ENCODE measurements at places on chromosomes 6 and 20.
A peak's percentile ranks its signal among the peaks of the same experiment; 100 is the strongest.

DNA sequence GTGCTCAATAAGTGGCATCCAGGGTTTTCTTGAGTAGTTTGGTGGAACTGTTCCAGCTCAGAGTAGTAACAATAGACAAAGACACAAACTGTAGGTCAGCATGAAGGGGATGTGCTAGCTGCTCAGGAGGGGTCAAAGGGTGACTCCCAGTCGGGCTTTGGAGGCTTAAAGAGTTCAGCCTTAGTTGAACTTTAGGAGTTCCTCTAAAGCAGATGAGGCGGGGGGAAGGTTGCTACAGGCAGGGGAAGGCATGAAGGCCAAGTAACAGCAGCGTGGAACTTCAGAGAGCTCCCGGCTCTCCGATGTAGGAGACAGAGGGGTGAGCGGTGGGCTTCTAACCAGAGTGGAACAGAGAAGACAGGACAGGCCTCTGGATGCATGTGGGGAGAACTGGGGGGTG, 115.5 kb upstream of the CD93 start:
- DNase-seq: no peak

- DNase-seq: no peak
These were observed 9.5 kb downstream of the PANK2 start for GRCh38 chr20:3898639-3899038.

GRCh38 chr6:169158691-169159090, 95.0 kb downstream of the THBS2 start:
- DNase-seq: no peak

- DNase-seq: no peak
These were observed 53.9 kb downstream of the PREX1 start for GRCh38 chr20:48773837-48774418.

DNA sequence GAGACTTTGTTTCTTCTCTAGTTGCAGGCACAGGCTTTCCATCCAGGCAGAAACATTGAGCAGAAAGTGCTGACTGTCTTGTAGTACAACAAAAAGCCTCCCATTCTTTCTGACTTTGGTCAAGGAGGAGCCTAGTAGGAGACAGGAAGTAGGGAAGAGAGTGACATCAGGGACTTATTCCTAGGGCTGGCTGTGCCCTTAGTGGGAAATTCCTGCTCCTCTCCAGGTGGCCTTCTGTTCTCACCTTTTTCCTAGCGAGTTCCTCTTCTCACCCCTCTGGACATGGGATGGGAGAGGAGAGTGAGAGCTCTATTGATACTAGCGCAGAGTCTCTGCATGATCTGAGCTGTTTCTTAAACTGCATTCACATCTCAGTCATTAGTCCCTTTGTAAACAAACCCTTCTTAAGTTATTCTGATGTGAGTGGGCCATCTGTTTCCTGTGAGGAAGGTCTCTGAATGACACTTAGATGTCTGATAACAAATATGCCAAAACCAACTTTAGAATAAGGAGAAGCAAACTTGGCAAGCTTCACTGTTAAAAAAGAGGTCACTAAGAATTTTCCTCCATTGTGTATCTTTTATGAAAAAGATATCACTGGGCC, 455.0 kb downstream of the GJA1 start:
- no peak for DNase-seq

GRCh38 chr6:139536751-139537617, 162.5 kb upstream of the CITED2 start:
- peak; percentile 19 for DNase-seq

DNA sequence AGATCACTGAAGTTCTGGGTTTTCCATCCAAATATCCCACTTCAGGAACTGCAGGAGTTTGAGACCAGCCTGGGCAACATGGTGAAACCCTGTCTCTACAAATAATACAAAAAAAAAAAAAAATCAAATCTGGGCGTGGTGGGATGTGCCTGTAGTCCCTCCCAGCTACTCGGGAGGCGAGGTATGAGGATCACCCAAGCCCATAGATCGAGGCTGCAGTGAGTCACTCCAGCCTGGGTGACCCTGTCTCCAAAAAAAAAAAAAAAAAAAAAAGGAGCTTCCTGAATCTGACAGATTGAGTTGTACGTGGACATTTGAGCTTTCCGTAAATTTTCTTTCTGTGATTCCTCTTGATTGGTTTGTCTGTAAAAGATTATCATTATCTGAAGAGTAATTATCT, 55.6 kb downstream of the TULP4 start:
- DNase-seq: no peak

- DNase-seq: peak; percentile 29
These were observed 1.2 kb downstream of the MTCH1 start for GRCh38 chr6:36984581-36985416.

DNA sequence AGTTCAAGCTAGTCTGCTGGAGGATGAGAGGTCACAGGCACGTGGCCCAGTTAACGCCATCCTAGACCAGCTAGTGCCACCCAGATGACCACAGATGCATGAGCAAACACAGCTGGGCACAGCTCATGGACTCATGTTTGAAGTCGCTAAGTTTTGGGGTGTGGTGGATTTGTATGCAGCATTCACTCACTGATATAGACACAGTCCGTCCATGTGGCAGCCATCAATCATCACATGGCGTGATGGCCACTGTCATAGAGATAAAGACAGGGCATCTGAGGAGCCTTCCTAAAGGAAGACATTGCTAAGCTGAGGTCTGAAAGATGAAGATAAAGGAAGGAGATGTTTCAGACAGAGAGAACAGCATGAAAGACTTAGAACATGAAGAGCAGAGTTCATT, 154.4 kb upstream of the JAG1 start:
- no peak for DNase-seq

DNA sequence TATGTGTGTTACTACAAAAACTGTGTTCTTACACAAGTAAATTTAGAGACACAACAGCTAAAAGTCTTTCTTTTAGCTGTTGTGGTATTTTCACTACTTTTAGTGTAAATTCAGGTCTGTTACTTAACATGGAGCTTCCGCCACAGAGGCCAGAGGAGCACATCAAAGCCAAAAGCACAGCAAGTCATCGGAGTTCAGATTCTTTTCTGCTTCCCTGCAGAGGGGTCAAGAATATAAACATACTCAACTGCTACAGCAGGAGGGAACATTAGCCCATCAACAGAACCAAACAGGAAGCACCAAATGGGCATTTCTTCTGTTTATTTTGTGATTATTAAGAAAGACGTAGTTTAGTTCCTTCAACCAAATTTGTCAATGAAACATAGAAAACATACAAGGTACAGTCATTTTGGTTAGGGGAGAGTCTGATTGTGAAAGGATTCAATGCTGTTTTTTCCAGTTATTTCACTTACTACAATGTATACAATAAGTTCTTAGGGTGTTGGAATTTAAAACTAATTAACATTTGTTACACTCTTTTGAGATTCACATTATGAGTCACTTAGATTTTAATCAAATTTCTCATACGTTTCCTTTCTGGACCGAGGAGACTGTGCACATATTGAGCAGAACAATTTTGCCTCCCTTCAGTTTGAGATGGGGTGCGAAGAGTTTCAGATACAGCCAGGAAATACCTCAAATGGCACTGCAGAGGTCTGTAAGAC, 42.8 kb upstream of the DSE start:
- no peak for DNase-seq
